ENCODE measurements at places on chromosomes 1 and 21.

DNA sequence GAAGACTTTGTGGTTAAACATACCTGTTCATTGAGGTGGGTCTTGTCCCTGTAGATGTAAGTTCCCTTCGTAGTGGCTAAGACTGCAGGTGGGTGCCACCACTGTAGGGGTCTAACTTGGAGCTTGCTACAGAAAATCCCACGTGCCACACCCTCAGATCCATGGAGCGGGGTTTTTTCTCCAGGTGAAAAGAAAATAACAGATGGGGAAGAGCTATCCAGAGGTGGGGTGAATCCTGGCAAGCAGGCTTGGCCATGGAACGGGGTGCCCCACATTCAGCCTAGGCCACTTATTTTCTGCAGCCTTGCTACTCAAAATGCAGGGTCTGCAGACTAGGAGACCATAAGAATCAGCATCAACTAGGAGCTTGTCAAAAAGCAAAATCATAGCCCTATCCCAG is 24.0 kb downstream of the EXOC8 start:
- no peaks in the 10 kb centered on the region for H3K27me3 ChIP-seq
- no peak overlapping the region for H3K27ac ChIP-seq
- no peak overlapping the region for H3K4me3 ChIP-seq

- no peaks in the 10 kb centered on the region for H3K4me1 ChIP-seq
- H3K4me3 ChIP-seq = no peak overlapping the region
- DNase-seq = no peak
- H3K27me3 ChIP-seq = no peaks in the 10 kb centered on the region
- no peaks in the 10 kb centered on the region for H3K36me3 ChIP-seq
- no peak overlapping the region for H3K27ac ChIP-seq
These were observed 28.2 kb upstream of the KLHDC7A start for GRCh38 chr1:18452550-18452949.

DNA sequence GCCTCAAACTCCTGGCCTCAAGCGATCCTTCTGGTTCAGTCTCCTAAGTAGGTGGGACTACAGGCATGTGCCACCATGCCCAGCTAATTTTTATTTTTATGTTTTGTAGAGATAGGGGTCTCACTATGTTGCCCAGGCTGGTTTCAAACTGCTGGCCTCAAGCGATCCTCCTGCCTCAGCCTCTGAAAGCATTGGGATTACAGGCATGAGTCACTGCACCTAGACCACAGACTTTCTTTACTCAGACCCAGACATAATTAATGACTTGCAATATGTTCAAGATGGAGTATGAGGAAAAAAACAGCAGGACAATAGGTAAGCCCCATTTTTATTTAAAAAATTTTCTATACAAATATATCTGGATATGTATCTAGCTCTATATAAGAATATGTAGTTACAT is 13.2 kb downstream of the KANK4 start:
- no peaks in the 10 kb centered on the region for H3K36me3 ChIP-seq
- H3K27ac ChIP-seq = no peak overlapping the region
- peaks cover 40% of the 10 kb centered on the region for H3K27me3 ChIP-seq
- no peak overlapping the region for H3K4me3 ChIP-seq
- peaks cover 6% of the 10 kb centered on the region for H3K4me1 ChIP-seq

GRCh38 chr1:43518935-43519686 is 11.6 kb upstream of the PTPRF start:
- H3K4me1 ChIP-seq = no peaks in the 10 kb centered on the region
- no peaks in the 10 kb centered on the region for H3K27me3 ChIP-seq
- no peak for DNase-seq

DNA sequence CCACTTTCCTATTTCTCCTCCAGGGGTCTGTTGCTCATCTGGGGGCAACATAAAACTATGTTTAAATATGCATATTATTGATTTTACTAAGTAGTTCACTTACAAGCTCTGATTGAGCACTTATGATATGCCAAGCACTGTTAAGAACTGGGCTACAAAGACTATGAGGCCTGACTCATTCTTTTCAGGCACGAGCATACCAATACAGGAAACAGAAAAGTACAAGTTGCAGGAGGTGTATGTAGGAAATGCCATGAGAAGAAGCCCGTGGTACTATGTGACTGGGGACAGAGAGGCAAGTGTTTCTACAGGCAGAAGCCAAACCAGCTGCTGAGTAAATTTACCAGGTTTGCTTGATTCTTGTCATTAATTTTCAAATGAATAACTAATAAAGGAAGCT is 120.4 kb upstream of the PTGFR start:
- no peaks in the 10 kb centered on the region for H3K4me1 ChIP-seq
- no peak for DNase-seq
- H3K27ac ChIP-seq = no peak overlapping the region
- no peaks in the 10 kb centered on the region for H3K27me3 ChIP-seq
- no peaks in the 10 kb centered on the region for H3K36me3 ChIP-seq
- H3K4me3 ChIP-seq = no peak overlapping the region

DNA sequence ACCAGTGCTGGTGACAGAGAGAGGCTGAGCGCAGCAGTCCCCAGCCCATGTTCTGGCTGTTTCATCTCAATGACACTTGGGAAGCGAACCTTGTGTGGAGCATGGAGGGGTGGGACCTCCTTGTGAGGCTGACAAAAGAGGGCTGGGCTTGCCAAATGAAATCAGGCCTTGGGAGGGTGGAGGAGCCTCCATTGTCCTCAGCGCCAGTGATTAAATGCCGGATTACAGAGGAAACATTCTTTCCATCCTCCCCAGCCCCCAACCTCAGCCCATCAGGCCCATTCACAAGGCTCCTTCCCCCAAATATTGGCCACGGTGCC is 63.3 kb upstream of the PAXBP1 start:
- no peak overlapping the region for H3K27ac ChIP-seq
- no peak for DNase-seq
- H3K27me3 ChIP-seq = no peaks in the 10 kb centered on the region

DNA sequence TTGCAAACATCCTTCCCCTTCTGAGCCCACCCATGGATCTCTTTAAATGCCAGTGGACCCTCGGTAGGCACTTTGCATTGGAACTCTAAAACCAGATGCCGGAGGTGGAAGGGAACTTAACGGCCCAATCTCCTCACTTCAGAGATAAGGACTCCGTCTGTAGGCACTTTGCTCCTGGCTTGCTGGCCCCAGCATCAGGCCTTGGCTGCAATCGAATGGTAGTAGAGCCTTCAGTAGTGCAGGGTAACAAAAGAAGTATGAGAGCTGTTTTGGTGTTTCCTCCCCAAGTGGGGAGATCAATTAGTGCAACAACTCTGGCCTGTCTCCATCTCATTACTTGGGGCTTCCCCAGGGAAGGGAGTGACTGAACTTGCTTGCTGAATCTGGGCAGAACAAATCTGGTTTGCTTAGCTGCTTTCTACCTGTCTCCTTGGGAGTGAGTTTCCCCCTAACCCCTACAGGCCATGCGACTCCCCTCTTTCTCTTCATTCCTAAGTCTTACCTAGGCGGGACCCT is 70.8 kb downstream of the TENT5C start:
- H3K27me3 ChIP-seq = no peaks in the 10 kb centered on the region
- DNase-seq = no peak
- no peaks in the 10 kb centered on the region for H3K4me1 ChIP-seq
- no peak overlapping the region for H3K27ac ChIP-seq
- no peak overlapping the region for H3K4me3 ChIP-seq

Data from esophagus squamous epithelium (tissue), 5 donors.